Activated CD4-positive, CD25-positive, alpha-beta regulatory T cell treated with anti-CD3 and anti-CD28 coated beads, Interleukin-2, amount 50 U/mL, for 72 hours (primary cell): ENCODE measurements at places on chromosomes 13 and 19.

DNA sequence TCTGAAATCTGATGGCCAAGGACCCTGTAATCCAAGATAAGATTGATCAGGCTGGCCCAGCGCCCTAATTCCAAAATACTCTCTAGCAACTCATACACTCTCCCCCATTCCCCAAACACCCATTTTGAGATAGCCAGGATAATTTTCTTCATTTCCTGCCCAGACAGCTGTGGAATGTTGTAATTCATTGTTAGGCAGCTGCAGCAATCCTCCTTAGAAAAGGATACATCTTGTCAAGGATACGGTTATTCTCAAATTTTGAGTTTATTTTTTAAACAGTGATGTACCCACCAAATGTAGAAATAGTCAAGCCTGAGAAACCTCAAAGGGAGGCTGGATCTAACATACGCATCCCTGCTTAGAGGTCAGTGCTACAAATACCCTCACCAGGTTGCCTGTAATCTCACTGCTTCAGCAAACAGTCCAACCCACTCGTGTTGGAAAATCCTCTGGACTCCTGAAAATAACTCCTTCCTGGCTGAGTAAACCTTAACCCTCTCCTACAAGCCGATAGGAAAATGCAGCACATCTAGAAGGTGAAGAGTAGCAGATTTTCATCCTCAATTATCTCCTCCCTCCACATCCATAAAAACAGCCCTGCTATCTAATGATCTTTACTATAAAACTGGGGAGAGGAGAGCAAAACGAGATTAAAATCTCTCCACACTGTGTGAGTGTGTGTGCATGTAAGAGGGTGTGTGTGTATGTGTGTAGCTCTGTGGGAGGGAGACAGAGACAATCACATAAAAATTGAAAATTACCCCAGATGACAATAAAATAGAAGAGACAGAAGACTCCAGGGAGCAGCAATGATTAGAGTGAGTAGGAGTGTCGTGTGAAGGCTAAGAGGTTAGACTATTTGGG, 683.1 kb downstream of the DIAPH3 start:
- no peak for DNase-seq

DNA sequence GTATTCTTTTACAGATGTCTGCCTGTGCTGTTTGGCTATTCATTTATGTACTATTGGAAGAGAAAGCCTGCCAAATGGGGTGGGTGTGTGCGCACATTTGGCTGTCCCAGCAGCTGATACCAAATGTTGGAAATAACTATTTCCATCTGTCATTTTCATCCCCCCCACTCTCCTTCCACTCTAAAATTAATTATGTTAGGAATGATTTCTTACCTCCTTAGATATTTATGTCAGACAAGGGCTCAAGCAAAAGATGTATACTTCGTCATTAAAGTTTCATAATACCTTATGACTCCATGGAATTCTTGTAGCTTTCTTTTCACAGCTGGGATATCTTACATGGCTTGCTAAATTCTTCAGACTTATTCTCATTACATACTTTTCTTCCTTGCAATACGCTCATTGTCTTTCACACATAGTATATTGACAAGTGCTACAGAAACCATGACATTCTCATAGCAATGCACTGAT, 18.6 kb downstream of the ITM2B start:
- DNase-seq, result no peak

- no peak for DNase-seq
Observed at GRCh38 chr19:51572410-51572809, 1.3 kb downstream of the ZNF175 start.

DNA sequence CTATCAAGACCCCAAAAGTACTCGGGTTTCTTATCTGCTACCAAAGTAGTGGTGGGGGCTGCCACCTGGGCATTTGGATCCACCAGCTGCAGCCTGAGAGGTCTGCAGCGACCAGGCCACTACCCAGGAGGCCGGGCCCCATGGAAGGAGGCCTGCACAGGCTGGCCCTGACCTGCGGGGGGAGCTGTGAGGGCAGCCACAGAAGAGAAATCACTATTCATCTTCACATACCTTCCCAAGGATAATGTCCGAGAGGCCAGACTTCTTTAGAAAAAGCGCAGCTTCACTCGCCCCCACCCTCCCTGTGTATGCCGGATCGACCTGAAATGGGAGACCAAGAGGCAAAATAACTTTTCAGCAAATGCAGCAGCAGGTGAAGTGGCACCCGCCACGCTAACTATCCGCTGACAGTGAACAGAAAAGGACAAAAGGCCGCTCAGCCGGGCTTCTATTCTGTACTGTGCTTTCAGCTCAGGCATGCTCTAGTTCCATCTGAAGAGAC, 30.1 kb downstream of the EPS15L1 start:
- DNase-seq, result no peak

DNA sequence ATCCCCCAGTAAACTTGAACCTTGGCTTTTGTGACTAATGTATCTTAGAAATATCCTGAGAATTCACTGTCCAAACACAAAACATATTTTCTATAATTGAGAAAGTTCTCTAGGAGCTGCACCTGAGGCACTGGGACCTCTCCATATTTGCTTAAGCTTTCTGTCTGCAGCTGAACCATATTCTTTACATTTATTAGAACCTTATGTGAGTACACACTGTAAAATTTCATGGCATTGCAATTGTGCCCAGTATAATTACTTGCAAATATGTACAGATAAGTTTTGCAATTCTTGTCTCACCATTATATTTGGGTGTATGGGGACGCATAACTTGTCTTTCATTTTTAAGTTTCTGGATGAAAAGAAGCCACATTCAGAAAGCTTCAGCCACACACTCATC, 280.7 kb upstream of the KLHL1 start:
- no peak for DNase-seq

- DNase-seq, result no peak
Observed at GRCh38 chr19:47650700-47651099, 41.8 kb downstream of the BICRA start.

- no peak for DNase-seq
Observed at GRCh38 chr13:41229356-41229755, 34.0 kb downstream of the MTRF1 start.

DNA sequence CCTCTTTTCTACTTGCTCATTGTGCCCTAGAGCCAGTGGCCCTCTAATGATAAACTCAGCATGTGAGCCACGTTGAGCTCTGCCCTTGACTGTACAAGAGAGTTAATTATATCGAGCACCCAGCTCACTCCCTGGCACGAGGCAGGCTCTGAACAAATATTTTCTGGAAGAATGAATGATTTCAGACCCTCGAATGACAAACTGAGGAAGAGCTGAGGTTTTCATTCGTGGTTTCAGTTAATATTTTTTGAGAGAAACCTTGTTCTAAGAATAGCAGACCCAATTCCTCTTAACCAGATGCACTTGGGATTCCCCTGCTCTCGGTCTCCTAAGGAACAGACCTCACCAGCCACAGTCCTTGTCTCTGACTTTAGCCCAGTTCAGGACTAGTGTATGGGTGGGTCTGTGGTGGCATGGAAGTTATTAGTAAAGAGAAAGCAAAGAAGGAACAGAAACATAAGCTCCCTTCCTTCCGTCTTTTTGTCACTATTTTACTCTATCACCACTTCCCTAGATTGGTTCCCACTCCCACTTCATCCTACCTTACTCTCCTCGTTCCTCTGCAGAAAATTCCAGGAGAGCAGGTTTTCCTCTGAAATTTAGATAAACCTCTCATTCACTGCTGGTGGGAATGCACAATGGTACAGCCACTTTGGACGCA, 22.1 kb upstream of the WDFY2 start:
- no peak for DNase-seq

DNA sequence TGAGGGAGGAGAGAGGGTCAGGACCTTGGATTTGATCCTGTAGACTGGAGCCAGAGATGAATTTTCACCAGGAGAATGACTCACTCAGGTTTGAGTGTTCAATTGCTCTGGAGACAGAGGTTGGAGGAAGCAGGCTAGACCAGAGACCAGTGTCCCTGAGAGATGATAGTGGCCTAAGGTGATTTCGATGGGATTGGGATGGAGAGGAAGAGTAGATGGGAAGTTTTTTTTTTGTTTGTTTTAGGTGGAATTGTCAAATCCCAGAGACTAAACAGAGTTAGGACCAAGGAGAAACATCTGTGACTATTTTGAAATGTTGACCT, 2.3 kb downstream of the CEBPG start:
- DNase-seq, result no peak

DNA sequence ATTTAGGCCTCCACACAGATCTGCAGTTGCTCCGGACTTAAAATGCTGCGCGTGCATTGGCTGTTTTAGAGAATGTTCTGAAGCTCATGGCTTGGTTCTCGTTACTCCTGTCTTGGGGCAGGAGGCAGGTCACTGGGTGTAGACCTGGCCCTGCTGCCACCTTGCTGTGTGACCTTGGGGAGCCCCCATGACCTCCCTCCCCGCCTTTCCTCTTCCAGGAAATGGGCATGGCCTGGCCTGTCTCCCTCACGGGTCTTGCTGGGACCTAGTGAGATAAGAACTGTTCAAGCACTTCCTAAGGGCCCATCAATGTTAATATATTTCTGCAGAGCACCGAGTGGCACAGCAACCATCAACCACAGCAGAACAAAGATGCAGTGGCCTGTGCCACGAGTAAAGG, 49.4 kb downstream of the KLF2 start:
- DNase-seq, result no peak

GRCh38 chr13:107600971-107601370, 614.4 kb downstream of the LIG4 start:
- no peak for DNase-seq

GRCh38 chr19:29623726-29624488, 17.8 kb downstream of the POP4 start:
- DNase-seq, result no peak

GRCh38 chr19:8567522-8568172, 9.6 kb downstream of the MYO1F start:
- no peak for DNase-seq

DNA sequence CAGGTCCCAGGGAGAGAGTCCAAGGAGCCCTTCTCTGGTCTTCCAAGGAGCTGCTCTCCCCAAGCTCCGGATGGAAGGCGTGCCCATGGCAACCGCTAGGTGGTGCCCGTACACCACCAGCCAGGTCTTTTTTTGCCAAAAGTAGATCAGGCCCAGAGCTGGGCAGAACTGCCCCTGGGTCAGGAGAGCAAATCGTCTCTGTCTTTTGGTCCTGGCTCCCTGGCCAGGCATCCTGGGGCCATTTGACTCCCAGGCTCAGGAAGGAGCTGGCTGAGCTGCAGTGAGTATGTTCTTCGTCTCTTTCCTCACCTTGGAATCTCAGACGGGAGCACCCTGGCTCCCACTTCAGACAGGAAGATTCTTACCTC, 24.6 kb upstream of the BCL3 start:
- DNase-seq, result peak; percentile 81

DNA sequence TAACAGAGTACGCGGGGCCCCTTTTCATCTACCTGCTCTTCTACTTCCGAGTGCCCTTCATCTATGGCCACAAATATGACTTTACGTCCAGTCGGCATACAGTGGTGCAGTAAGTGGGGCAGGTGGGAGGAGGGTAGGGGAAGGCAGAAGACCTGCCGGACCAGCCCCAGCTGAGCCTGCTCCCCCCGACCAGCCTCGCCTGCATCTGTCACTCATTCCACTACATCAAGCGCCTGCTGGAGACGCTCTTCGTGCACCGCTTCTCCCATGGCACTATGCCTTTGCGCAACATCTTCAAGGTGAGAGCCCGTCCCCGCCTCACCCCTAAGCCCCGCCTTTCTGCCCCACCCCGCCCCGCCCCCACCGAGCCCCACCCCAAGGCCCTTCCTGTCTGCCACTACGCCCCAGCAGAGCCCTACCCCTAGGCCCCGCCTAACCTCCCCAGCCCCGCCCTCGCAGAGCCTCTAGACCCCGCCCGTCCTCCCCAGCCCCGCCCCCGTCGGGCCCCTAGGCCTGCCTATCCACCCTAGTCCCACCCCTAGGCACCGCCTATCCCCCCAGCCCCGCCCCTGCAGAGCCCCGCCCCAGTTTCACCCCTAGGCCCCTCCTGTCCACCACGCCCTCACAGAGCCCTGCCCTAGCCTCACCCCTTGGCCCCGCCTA, 7.7 kb downstream of the NDUFB7 start:
- DNase-seq, result no peak

- DNase-seq, result peak; percentile 97
Observed at GRCh38 chr19:18097217-18097992, at the start of gene MAST3. Gene MAST3, plus strand, starts transcription at chr19:18097778. Its CDS starts 15 bp downstream, at chr19:18097793.

GRCh38 chr13:75934889-75935288, 298.8 kb downstream of the LMO7 start:
- DNase-seq, result no peak

DNA sequence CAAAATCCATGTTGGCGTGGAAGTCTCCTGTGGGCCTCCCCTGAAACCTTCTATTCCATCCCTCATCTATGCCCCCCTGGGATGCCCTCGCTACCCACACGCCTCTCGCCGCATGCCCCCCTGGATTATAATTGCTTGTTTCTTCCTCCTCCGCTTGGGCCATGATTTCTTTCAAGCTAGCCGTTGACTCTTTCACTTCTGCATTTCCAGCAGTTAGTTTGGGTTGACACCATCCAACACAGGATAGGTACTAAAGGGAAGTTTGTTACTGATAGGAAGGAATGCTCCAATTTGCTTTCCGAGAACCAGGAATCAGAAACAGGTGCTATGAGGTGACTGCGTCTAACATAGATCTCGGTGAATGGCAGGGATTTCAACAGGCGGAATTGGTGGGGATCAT, 7.7 kb upstream of the SLC25A15 start:
- DNase-seq, result no peak

DNA sequence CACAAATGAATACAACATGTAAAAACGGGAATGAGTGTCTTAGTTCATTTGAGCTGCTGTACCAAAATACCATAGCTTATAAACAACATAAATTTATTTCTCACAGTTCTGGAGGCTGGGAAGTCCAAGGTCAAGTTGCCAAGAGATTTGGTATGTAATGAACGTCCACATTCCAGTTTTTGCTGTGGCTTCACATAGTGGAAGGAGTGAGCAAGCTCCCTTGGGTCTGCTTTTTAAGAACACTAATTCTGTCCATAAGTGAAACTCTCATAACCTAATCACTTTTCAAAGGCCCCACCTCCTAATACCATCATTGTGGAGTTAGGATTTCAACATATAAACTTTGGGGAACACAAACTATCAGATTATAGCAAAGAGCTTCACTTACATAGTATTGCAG, 1189.6 kb downstream of the PCDH9 start:
- no peak for DNase-seq

- peak; percentile 80 for DNase-seq
Observed at GRCh38 chr13:40102854-40103253, 447.4 kb downstream of the COG6 start.

DNA sequence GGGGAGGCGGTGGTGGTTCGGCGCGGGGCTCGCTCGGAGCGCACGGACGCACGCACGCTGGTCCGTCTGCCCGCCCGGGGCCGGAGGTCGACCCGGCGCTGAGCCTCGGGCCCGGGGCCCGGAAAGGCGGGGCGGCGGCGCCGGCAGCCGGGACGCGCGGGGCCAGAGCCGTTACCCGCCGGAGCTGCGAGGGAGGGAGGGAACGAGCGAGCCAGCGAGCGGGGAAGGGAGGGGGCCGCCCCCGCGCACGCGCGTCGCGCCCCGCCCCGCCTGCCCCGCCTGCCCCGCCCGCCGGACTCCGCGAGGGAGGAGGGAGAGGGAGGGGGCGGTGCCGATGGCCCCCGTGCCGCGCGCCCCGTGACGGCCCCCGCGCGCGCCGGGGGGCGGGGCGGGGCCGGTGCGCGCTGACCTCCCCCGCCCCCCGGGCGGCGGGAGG, 15.0 kb downstream of the CIC start:
- DNase-seq, result peak; percentile 84

- DNase-seq, result no peak
Observed at GRCh38 chr13:78084401-78084800, 165.8 kb upstream of the EDNRB start.

- peak; percentile 53 for DNase-seq
Observed at GRCh38 chr19:14248578-14249011, 42.6 kb upstream of the ADGRL1 start.

- no peak for DNase-seq
Observed at GRCh38 chr13:41782086-41782485, 178.8 kb downstream of the VWA8 start.

- no peak for DNase-seq
Observed at GRCh38 chr13:42148538-42148937, 100.1 kb downstream of the DGKH start.
